H9 (cell line): ENCODE measurements at places on chromosomes 3 and 15.
A peak's percentile ranks its signal among the peaks of the same experiment; 100 is the strongest.

DNA sequence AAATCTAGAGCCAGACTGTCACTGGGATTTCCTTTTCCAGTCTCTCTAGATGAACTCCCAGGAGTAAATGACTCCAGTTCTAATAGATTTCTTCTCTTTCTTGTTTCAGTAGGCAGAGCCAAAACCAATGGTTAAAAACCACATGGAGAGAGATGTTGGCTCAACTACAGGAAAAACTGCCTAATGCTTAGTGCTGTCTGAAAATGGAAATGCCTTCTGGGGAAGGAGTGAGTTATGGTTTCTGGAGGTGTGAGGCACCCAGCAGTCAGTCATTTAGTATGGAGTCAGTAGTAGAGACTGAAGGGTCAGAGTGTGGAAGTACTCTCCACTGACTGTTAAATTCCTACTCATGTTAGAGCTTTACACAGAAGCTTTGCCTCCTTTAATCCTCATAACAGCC, 136.7 kb downstream of the CCNL1 start:
- no peak for DNase-seq

DNA sequence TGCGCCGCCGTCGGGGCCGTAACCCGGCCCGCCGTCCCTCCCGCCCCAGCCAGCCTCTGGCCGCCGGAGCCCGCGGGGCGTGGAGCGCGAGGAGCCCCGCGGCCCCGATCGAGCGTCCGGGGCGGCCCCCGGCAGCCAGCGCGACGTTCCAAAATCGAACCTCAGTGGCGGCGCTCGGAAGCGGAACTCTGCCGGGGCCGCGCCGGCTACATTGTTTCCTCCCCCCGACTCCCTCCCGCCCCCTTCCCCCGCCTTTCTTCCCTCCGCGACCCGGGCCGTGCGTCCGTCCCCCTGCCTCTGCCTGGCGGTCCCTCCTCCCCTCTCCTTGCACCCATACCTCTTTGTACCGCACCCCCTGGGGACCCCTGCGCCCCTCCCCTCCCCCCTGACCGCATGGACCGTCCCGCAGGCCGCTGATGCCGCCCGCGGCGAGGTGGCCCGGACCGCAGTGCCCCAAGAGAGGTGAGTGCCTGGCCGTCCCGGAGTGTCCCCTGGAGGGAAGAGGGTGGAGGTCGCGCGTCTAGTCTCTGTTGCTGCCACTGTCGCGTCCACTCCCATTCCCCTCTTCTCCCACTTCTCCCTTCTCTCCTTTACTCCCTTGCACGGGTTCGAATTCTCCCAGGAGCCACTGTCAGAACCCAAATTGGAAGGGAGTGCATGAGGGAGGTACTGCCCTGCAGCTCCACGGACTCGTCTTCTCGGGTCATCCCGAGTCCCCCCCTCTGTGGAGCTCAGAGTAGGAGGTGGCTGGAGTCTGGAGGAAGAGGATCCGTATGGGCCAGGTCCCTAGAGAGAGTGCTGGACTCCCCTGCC, 585 bp downstream of the CSK start:
- DNase-seq, result no peak

- DNase-seq, result peak; percentile 91
These were observed 20.9 kb downstream of the TRPM1 start for GRCh38 chr15:31080591-31081014.

DNA sequence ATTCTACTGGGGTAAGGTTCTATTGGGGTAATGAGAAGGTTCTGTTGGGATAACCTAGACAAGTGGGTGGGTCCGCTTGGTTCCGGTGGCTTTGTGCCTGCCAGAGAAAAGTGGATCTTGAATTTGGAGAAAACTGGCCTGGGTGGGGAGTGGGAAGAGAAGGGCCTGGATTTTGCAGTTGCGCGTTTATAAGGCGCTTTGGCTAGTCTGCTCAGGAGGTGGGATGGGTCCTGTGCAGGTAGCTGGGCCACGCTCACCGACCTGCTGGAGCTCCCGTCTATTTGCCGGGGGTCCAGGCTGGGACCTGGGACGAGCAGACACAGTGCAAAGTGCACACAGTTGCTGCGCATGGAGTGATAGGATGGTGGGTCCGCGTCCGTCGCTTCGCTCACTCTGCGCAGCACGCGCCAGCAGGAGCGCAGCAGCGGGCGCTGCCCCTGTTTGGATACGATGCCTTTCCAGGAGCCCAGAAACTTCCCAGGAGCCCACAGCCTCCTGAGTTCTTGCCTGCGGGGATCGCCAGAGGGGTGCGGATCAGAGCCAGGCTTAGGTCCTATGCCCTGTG, 1.3 kb upstream of the AP3B2 start:
- no peak for DNase-seq

GRCh38 chr3:161139686-161140085, 34.5 kb upstream of the B3GALNT1 start:
- DNase-seq, result no peak

GRCh38 chr15:90654233-90655136, 62.7 kb upstream of the BLM start:
- DNase-seq, result no peak

DNA sequence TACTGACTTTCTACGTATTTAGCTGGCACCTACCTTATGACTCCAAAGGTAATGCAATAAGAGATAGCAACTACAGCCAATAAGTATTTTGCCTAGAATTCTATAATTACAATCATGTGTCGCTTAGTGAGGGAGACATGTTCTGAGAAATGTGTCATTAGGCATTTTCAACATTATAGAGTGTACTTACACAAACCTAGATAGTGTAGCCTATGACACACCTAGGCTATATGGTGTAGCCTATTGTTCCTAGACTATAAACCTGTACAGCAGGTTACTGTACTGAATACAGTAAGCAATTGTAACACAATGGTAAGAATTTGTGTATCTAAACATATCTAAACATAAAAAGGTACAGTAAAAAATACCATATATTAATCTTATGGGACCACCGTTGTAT, 363.4 kb upstream of the DPH6 start:
- no peak for DNase-seq

DNA sequence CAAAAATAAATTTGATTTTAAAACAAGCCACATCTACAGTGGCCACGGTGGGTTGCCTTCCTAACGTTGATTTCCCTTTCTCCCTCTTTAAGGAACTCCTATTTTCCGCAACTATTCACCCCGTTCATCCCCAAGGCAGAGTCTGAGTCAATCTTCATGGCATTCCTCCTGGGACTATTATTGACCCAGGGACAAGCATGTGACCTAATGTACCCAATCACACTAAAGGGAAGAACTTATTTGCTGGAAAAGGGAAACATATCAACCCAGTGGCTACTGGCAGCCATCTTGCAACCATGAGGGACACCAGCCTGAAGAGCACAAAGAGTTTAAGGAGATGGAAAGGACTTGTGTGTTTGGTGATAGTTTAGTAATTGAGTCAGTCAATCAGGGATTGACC, 55.4 kb upstream of the ARHGEF3 start:
- no peak for DNase-seq

GRCh38 chr3:187447737-187448136, 79.6 kb downstream of the RTP4 start:
- DNase-seq, result no peak

- DNase-seq, result no peak
These were observed 44.0 kb downstream of the PHLDB2 start for GRCh38 chr3:111903067-111903511.
